ENCODE measurements at places on chromosomes 3 and 15. TPM values are rescaled to one million over a fixed set of nuclear protein-coding genes. Genes with fewer than 3 reads are reported as not detected.

GRCh38 chr15:79629687-79630086 lies 197.6 kb downstream of the MINAR1 start:
- no peaks in the 10 kb centered on the region for H3K36me3 ChIP-seq
- no peak for DNase-seq
- no peak overlapping the region for H3K4me3 ChIP-seq
- no peaks in the 10 kb centered on the region for H3K4me1 ChIP-seq
- H3K27ac ChIP-seq, result no peak overlapping the region

DNA sequence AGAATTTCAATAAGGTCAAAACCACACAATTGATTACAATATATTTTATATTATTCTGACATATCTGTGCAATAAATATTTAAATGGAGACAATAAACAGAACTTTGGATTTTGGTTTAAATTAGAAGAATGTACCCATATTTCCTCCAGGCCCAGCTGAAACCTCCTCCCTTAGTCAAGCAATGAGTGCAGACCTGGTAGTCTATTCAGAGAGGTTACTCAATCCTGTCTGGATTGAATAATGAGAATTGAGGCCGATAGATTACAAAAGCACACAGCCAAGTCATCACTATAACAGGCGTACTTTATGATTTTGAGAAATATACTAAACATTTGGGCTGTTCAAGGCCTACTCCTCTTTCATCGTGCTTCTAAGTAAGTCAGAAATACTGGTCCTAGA lies 114.5 kb upstream of the STRIT1 start:
- H3K4me1 ChIP-seq, result no peaks in the 10 kb centered on the region
- H3K27me3 ChIP-seq, result no peaks in the 10 kb centered on the region
- H3K36me3 ChIP-seq, result no peaks in the 10 kb centered on the region
- H3K4me3 ChIP-seq, result no peak overlapping the region
- DNase-seq, result no peak

DNA sequence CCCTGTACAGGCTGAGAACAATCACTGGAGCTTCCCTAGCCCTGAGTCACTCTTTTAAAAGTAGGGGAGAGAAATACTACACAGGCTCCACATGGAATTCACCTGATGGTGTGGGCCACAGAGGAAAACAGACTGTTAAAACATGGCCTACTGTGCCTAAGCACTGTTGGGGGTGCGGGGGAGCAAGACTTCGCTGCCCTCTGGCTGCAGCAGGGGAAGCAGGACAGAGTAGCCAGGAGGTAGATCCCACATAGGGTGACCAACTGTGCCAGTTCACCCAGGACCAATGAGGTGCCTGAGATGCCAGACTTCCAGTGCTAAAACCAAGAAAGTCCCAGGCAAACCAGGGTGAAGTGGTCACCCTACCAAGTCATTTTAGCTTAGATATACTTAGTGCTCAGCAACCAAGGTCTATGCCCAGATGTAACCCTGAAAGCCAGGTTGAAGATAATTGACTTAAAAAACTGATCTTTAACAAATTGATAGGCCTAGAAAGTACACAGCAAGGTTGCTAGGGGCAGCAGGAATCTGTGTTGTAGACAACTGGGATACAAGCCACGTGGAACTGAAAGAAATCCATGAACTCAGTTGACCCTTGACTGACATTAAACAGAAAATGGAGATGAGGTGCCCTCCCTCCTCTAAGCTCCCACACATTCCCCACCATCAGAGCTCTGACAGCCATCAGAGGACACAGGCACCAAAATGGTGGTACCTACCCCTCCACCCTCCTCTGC lies 344.2 kb upstream of the PPP2R3A start:
- H3K27ac ChIP-seq, result no peak overlapping the region

- H3K27me3 ChIP-seq, result no peaks in the 10 kb centered on the region
- H3K36me3 ChIP-seq, result no peaks in the 10 kb centered on the region
- DNase-seq, result no peak
- no peak overlapping the region for H3K27ac ChIP-seq
- H3K4me1 ChIP-seq, result peaks cover 16% of the 10 kb centered on the region
Observed at GRCh38 chr3:5160321-5160720, 27.2 kb upstream of the EDEM1 start.

- H3K27ac ChIP-seq, result no peak overlapping the region
- no peak overlapping the region for H3K4me3 ChIP-seq
- H3K27me3 ChIP-seq, result peaks cover 4% of the 10 kb centered on the region
- DNase-seq, result no peak
- peaks cover 8% of the 10 kb centered on the region for H3K4me1 ChIP-seq
- H3K36me3 ChIP-seq, result no peaks in the 10 kb centered on the region
Observed at GRCh38 chr3:160035757-160036156, 47.1 kb downstream of the IL12A start.

DNA sequence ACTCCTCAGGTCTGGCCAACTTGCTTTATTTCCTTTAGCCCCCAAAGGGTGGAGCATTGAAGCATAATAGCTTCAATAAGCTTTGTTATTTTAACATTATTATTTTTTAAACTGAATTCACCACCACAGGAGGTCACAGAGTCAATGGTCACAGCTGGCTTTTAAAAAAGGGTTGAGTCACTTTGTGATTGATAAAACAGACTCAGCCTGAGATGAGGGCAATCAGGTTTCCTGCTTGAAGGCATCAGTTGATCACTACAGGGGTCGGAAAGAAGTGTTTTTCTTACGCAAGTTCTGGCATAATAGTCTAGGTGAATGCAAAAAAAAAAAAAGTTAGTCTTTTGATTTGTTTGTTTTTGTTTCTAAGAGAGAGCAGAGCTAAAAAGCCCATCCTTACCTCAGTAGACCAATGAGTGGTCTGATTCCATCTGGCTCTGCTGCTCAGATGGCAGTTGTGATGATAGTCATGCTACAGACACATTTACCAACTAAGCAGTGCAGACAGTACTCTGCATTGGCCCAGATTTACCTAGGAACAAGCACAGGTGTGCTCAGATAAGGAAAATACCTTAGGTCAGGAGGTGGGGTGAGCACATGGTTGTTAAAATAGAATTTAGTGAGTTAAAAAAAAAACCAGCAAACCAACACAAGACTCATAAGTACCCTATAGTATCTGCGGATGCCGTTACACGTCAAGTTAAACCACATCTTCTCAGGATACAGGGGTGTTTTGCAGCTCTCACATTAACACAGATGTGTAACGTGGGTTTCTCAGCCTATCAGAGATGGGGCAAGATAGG lies 22.6 kb downstream of the ZNF80 start:
- no peak for DNase-seq
- no peak overlapping the region for H3K4me3 ChIP-seq
- H3K36me3 ChIP-seq, result no peaks in the 10 kb centered on the region

Gene CTXN2
- not detected for total RNA-seq

- no peak overlapping the region for H3K4me3 ChIP-seq
- no peaks in the 10 kb centered on the region for H3K27me3 ChIP-seq
- no peak overlapping the region for H3K27ac ChIP-seq
- no peak for DNase-seq
- no peaks in the 10 kb centered on the region for H3K4me1 ChIP-seq
Observed at GRCh38 chr3:38723569-38724391, 74.3 kb upstream of the SCN5A start.

Gene PLA2G4E
- total RNA-seq, result not detected

DNA sequence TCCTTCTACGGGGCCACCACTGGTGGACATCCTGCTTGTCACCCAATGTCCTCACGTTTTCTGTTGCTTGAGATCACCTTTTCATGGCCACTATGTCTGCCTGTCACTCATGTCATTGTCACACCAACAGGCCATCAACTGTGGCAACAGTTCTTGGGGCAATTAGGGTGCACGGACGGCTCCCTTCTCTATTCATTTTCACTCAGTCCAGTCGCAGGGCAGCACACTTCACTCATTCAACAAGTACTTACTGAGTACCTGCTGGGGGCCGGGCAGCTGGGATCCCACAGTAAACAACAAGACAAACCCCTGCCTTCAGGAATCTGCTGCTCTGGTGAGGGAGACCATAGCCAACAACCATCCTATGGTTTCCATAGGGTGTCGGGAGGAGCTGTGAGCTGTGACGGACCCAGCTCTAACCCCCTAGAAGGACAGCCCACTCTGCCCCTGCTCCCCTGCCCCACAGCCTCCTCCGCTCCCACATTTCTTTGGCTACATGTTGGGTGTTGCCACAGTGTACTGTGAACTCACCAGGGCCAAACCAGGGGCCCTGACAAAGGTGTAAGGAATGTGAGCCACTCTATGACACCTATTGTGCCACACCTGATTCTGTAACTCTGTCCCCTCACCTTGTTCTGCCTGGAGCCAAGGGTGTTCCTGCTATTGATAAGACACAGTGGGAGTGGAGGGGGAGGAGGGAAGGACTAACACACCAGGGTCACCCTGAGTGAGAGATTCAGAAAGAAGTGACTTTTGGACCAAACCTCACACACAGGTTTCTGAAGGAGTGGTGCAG lies 1.9 kb downstream of the VILL start:
- peak overlapping the region; percentile 7 for H3K27ac ChIP-seq
- H3K36me3 ChIP-seq, result no peaks in the 10 kb centered on the region
- H3K4me3 ChIP-seq, result no peak overlapping the region
- no peaks in the 10 kb centered on the region for H3K27me3 ChIP-seq
- peaks cover 14% of the 10 kb centered on the region for H3K4me1 ChIP-seq

- no peaks in the 10 kb centered on the region for H3K36me3 ChIP-seq
- no peaks in the 10 kb centered on the region for H3K27me3 ChIP-seq
- H3K4me1 ChIP-seq, result peaks cover 5% of the 10 kb centered on the region
- no peak overlapping the region for H3K4me3 ChIP-seq
- no peak for DNase-seq
Observed at GRCh38 chr3:150922611-150923010, 17.4 kb upstream of the MINDY4B start.

- H3K27me3 ChIP-seq, result no peaks in the 10 kb centered on the region
- no peaks in the 10 kb centered on the region for H3K36me3 ChIP-seq
- H3K27ac ChIP-seq, result no peak overlapping the region
- H3K4me1 ChIP-seq, result peaks cover 40% of the 10 kb centered on the region
- no peak overlapping the region for H3K4me3 ChIP-seq
Observed at GRCh38 chr3:184685055-184685454, 26.8 kb downstream of the MAGEF1 start.

GRCh38 chr15:42729409-42729808 lies 7.5 kb downstream of the CDAN1 start:
- H3K27me3 ChIP-seq, result no peaks in the 10 kb centered on the region
- H3K27ac ChIP-seq, result no peak overlapping the region
- H3K4me1 ChIP-seq, result no peaks in the 10 kb centered on the region

Gene ONECUT1
- not detected for total RNA-seq

- no peak for DNase-seq
- no peaks in the 10 kb centered on the region for H3K27me3 ChIP-seq
- H3K4me3 ChIP-seq, result no peak overlapping the region
- H3K27ac ChIP-seq, result no peak overlapping the region
- H3K4me1 ChIP-seq, result no peaks in the 10 kb centered on the region
- H3K36me3 ChIP-seq, result no peaks in the 10 kb centered on the region
Observed at GRCh38 chr3:189841473-189842205, 210.4 kb downstream of the TP63 start.

- no peak overlapping the region for H3K4me3 ChIP-seq
- H3K27me3 ChIP-seq, result no peaks in the 10 kb centered on the region
- peaks cover 19% of the 10 kb centered on the region for H3K4me1 ChIP-seq
- H3K27ac ChIP-seq, result no peak overlapping the region
- no peak for DNase-seq
- no peaks in the 10 kb centered on the region for H3K36me3 ChIP-seq
Observed at GRCh38 chr3:194736896-194737600, 51.4 kb downstream of the FAM43A start.
